ENCODE measurements at places on chromosomes 6 and 20. TPM values are rescaled to one million over a fixed set of nuclear protein-coding genes. Genes with fewer than 3 reads are reported as not detected.

GRCh38 chr6:44674226-44675155 is 287.0 kb downstream of the CDC5L start:
- DNase-seq, result no peak

DNA sequence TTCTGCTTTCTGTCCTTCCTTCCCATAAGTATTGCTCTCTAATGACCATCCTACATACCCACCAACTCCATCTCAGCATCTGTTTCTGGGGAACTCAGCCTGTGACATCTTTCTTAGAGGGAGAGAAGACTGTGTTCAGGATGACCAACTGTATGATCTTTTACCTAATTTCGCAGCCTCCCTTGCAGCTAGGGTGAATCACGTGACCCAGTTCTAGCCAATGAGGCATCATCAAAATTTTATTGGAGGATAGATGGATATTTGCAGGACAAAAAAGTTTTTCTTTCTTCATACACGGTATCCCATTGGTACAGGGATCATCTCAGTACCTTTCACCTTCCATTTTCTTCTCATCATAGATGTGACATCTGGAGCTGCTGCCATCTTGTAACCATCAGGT is 14.4 kb upstream of the MC3R start:
- DNase-seq, result no peak

GRCh38 chr20:47113362-47114109 is 218.9 kb downstream of the EYA2 start:
- DNase-seq, result no peak

GRCh38 chr6:81362246-81362645 is 390.2 kb downstream of the TENT5A start:
- DNase-seq, result no peak

- no peak for DNase-seq
These were observed 1.8 kb downstream of the TUBB1 start for GRCh38 chr20:59020938-59021551.

GRCh38 chr6:166223079-166223478 is 55.4 kb upstream of the TBXT start:
- no peak for DNase-seq

- no peak for DNase-seq
These were observed 160.3 kb downstream of the EYA2 start for GRCh38 chr20:47054945-47055344.

GRCh38 chr6:138778331-138778730 is 4.8 kb downstream of the CCDC28A start:
- DNase-seq, result no peak

DNA sequence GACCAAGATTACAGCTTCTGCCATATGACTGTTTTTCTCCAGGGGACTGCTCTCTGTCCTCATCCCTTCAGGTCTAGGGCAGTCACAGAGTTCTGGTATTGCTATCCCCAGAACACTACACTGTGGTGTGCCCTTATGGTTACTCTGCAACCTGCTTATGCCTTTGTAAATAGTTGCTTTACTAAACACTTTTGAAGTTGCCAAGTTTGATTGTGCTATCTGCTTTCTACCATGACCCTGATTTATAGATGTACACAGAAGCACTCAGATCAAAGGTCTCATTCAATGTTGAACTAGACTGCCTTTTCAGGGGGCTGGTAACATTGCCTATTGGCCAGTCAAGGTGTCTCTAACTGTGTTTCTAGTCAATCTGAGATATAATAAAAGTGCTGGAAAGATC is 794.7 kb downstream of the DHX35 start:
- no peak for DNase-seq

Gene SERINC1
- 152 TPM for total RNA-seq

Gene TMEM217
- 8.5 TPM for total RNA-seq

Gene PLA2G7
- not detected for total RNA-seq

Measured in lung microvascular endothelial cell (primary cell).